ENCODE measurements at places on chromosomes 5 and 9. TPM values are rescaled to one million over a fixed set of nuclear protein-coding genes. Genes with fewer than 3 reads are reported as not detected.

- no peak for DNase-seq
Measured at GRCh38 chr9:136029556-136029955, 65.5 kb downstream of the NACC2 start.

DNA sequence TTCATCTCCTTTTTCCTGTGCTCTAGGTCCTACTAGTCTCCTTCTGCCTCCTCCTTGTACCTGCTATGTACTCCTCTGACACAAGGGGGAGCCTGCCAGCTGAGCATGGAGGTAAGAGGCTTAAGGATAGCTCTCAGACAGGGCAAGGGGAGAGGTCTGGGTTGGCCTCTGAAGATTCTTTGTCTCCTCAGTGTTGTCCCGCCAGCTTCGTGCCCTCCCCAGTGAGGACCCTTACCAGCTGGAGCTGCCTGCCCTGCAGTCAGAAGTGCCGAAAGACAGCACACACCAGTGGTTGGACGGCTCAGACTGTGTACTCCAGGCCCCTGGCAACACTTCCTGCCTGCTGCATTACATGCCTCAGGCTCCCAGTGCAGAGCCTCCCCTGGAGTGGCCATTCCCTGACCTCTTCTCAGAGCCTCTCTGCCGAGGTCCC, 3.8 kb downstream of the CREB3 start:
- peak; percentile 43 for DNase-seq

- no peak for DNase-seq
Measured at GRCh38 chr5:373710-374602, 52.4 kb downstream of the AHRR start.

- no peak for DNase-seq
Measured at GRCh38 chr5:134129411-134130238, 15.1 kb downstream of the TCF7 start.

GRCh38 chr9:127059765-127060361, 62.6 kb downstream of the ANGPTL2 start:
- no peak for DNase-seq

DNA sequence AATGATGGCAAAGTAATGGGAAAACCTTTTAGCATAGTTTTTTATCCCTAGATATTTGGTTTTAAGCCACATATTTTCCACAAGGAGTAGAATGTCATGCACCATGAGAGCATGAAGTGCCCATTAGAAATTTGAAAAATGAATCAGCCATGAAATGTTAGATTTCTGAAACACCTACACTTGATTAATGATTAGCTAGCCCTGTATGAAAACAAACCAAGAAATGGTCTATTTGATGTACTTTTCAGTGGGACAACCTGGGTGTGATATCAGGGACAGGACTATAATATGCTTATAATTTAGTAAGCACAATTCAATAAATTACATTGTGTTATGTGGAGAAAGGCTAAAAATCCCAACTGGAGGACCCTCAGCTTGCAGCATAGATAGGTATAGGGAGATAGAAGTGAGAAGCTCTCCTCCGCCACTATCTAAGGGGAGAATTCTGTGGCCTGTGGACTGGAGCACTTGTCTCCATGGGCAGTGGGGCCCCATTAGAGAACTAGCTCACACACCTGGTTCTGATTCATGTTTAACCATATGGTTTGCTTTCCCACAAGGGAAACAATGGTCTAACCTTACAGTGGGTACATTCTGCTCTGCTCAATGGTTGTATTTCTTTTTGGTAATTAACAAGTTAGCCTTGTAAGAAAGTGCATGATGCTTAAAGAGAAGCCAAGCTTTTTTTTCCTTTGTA, 35.2 kb downstream of the NUP214 start:
- no peak for DNase-seq

DNA sequence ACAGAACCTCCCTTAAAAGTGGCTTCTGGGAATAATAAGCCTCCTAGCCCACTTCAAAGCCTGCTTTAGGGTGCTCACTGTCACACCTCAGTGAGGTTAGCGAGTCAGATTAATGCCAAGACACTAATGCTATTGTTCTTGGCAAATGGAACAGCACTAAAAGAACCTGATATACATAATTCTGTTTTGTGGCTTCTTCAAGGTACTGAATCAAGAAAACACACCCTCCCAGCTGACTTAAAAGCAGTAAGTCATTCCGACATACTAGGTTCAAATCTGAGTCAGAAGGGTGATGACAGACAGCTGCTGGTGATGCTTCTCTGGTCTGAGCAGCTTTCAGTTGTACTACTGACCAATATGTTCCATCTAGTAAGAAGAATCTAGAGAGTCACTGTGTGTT, 121.6 kb downstream of the OXCT1 start:
- no peak for DNase-seq

- no peak for DNase-seq
Measured at GRCh38 chr5:87836696-87837095, 424.0 kb upstream of the CCNH start.

DNA sequence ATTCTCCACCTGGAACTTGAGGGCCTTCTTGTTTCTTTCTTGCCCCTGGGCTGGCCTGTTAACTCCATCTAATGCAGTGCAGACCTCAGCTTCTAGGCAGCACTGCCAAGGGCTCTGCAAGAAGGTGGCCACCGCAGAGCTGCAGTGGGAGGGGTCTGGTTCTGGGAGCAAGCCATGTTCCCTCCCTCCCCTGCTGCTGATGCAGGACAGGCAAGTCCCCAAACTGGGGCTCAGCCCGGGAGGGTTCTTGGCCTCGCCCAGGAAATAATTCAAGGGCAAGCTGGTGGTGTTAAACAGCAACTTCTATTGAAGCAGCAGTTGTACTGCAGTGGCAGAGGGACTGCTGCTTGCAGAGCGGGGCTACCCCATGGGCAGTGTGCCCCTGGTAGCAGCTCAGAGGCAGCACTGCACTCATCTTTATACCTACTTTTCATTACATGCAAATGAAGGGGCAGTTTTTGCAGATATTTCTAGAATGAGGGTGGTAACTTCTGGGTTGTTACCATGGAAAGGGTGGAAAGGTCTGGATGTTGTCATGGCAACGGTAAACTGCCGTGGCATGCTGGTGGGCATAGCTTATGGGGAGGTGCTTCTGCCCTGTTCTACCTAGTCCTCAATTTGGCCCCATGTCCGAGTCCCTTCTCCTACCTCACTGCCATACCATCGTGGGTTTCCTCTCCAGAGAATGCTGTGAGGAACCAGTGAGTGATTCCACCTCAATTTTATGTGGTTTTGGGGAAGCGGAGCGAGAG, 82.1 kb downstream of the WDR41 start:
- peak; percentile 2 for DNase-seq

- peak; percentile 73 for DNase-seq
Measured at GRCh38 chr9:131500377-131500776, 2.3 kb upstream of the POMT1 start.

- peak; percentile 78 for DNase-seq
Measured at GRCh38 chr5:177426566-177427210, at the start of gene GRK6. Gene GRK6, plus strand, starts transcription at chr5:177426676. Its CDS starts 170 bp downstream, at chr5:177426846.

DNA sequence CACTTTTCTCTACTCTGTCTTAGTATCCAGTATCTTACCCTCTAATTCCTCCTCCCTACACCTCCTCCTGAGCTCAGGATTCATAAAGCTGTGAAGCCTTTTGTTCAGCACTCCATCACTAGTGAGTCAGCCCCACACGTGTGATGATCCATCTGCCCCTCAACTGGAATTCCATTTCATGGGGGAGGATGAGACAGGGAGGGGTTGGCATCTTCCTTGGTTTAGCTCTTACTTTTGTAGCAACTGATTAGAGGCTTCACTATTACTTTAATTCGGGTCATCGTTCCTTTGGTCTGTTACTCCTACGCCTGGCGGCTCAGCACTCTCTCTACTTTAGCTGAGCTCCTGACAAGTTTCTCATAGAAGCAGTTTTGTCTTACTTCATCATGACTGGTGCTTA, 11.8 kb downstream of the BTNL8 start:
- DNase-seq, result no peak

DNA sequence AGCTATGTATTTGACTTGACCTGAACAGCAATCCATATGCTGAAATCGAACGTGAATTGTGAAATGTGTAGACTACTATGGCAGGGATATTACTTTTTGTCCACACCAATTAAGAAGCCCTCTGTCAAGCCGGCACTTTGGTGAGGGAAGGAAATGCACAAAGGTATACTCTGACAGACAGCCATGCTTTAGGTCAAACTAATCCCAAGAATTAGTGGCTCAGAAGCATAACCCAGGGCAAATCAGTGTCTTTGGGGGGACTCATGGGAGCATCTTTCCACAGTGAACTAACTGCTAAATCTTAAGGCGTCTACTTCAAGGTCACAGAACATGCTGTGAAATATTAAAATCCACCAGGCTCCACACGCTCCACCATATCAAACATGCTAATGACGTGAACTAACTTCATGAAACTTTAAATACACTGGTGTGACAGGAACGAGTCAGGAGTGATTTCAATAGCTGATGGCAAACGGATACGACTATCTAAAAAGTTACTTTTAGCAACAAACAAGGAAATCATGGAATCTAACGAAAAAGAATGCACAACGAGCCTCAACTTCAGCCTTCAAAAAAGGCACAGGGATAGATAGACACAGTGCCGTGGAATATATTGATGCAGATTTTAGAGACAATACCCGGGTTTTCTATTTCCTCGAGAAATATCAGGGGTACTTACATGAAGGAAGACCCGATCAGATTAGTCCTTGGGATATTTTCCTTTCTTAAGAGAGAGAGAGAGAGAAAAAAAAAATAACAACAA, 527 bp downstream of the MEF2C start:
- no peak for DNase-seq

- no peak for DNase-seq
Measured at GRCh38 chr5:76269259-76269931, 133.7 kb upstream of the IQGAP2 start.

DNA sequence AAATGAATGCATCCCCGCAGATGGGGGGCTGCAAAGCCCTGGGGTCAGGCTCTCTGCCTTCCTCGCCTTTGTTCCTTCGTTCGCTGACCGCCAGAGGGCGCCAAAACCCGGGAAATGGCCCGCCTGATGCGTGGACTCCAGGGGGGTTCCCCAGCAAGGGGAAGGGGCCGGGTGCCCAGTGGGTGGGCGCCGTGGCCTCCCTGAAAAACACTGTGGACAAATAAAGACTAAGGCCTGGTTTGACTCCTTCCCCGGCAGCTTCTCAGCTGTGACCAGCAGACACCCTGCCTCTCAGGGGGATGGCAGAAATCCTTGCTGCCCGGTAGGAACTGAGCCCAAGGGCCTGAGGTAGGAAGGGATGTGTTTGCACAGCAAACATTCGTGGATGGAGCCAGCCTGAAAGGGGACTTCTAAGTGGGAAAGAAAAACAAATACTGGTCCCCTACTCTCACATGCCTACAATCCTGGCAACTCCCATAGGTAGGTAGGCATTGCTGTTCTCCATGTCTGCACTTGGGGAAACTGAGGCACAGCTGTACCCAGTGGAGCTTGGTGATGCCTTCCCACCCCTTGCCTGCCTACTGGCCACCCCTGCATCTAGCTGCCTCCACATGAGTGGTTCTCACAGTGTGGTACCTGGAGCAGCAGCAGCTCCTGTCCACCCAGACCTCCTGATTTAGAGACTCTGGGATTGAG, 57.7 kb downstream of the DUSP1 start:
- peak; percentile 66 for DNase-seq

DNA sequence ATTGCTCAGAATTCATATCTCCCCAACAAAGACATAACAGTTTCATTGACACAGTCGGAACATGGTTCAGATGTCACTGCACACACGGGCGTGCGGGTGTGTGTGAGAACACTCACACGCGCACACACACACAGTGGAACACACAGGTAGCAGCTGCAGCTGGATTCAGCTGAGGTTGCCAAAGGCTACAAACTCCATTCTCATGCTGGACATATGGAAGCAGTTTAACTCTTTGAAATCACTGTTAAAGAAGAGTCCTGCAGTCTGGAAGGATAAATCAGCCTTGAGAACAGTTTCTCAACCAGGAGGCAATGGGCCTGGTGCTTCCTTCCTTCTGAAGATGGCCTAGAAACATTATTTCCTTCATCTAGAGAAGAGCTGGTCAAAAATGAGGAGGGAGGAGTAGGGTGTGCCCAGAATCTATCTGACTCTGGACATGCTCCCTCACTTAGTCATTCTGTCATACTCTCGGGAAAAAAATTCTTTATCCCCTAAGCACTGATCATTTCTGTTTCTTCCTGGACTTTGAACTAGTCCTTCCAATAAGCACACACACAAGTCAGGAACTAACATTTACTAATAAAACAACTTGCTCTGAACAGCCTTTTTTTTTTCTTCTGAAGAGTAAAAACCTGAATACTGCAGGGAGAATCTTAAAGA, 160.6 kb downstream of the ZDHHC21 start:
- no peak for DNase-seq

GRCh38 chr5:144102979-144103378, 67.5 kb downstream of the YIPF5 start:
- no peak for DNase-seq

GRCh38 chr9:98709968-98710965, 1.5 kb upstream of the GABBR2 start:
- no peak for DNase-seq

DNA sequence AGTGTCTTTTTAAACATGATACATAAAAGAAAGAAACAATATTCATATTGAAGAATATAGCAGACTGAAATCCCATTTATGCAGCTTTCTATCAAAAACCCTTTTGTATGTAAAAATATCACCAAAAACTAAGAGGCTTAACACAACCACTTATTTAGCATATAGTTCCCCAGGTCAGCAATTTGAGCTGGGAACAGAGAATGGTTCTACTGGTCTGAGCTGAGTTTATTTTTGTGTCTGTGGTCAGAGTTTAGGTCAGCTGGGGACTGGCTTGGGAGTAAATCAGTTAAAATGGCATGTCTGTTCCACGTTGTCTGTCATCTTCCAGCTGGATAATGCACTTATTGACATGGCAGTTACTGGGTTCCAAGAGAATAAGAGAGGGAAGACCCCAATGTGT, 165.0 kb downstream of the TMEM232 start:
- no peak for DNase-seq

ZNF79 gene
- 4.9 TPM for total RNA-seq

ARSI gene
- total RNA-seq, result 0.22 TPM

SPATA31A3 gene
- not detected for total RNA-seq

ZNF300 gene
- 3.0 TPM for total RNA-seq
